Lung microvascular endothelial cell (primary cell): ENCODE measurements at places on chromosomes 7 and 10. TPM values are rescaled to one million over a fixed set of nuclear protein-coding genes. Genes with fewer than 3 reads are reported as not detected.

Gene HABP2
- total RNA-seq, result under 0.01 TPM in 1 of 2 replicates, not detected in the other

Gene NEBL
- 1.7 and 4.4 TPM in 2 replicates for total RNA-seq

Gene TCF7L2
- 1.3 and 1.8 TPM in 2 replicates for total RNA-seq

Gene HOXA5
- 5.8 and 7.0 TPM in 2 replicates for total RNA-seq

Gene TMEM209
- 4.6 and 5.4 TPM in 2 replicates for total RNA-seq

Gene VENTX
- not detected in 2 replicates for total RNA-seq

Gene PDCD4
- total RNA-seq, result 102 and 172 TPM in 2 replicates

Gene C10orf105
- not detected in 2 replicates for total RNA-seq

Gene NAT16
- total RNA-seq, result not detected in 2 replicates

Gene NODAL
- total RNA-seq, result not detected in 2 replicates

Gene GPR158
- not detected in 2 replicates for total RNA-seq

Gene C10orf62
- not detected in 2 replicates for total RNA-seq

Gene ATP6V0A4
- total RNA-seq, result under 0.01 TPM in 2 replicates

Gene SEMA3A
- total RNA-seq, result 21.6 and 56.7 TPM in 2 replicates

Gene PDE1C
- under 0.01 and 0.22 TPM in 2 replicates for total RNA-seq

Gene SUGCT
- 0.79 and 0.87 TPM in 2 replicates for total RNA-seq

Gene FAM171A1
- total RNA-seq, result 27.2 and 40.9 TPM in 2 replicates

Gene UCMA
- total RNA-seq, result not detected in 2 replicates

Gene CALCR
- not detected in 2 replicates for total RNA-seq
